ENCODE measurements at places on chromosomes 16 and 17.
A peak's percentile ranks its signal among the peaks of the same experiment; 100 is the strongest.

DNA sequence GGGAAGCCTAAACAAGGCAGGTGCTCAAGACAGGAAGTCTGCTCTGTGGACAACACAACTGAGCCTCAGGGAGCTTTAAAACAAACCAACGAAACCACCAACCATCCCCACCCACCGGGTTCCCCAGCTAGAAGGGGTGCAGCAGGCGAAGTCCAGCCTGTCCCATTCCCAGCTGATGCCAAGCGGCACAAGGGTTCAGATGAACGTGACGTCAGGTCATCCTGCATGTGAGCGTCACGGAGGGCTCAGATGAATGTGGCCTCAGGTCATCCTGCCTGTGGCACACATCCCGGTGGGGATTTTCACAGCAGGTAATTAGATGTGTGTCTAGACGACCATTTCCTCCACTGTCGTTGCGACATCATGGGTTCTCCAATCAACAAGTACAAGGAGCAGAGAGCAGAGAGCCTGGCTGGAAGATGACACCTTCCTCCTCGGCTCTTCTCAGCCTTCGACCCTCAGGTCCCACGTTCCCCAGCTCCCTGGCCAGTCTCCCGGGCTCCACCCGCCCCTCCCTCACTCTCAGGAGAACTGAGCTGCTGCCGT is 246.5 kb downstream of the FOXL1 start:
- DNase-seq = peak; percentile 66

DNA sequence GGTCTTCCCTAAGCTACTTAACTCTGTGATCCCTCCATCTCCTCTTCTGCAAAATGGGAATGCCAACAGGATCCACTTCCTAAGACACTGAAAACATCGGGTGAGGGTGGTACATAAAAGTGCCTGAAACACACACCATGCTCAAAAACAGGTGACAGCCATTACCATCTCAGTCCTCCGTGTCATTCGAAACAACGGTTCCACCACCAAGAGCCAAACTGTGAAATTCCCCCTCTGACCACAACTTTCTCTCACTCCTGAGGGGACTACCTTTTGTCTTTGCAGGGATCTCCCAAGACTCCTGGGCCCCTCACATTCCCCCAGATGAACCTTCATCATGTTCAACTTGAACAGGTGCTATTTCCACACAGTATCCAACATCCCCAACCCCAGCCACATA is 37.0 kb downstream of the NUBP1 start:
- DNase-seq = no peak

DNA sequence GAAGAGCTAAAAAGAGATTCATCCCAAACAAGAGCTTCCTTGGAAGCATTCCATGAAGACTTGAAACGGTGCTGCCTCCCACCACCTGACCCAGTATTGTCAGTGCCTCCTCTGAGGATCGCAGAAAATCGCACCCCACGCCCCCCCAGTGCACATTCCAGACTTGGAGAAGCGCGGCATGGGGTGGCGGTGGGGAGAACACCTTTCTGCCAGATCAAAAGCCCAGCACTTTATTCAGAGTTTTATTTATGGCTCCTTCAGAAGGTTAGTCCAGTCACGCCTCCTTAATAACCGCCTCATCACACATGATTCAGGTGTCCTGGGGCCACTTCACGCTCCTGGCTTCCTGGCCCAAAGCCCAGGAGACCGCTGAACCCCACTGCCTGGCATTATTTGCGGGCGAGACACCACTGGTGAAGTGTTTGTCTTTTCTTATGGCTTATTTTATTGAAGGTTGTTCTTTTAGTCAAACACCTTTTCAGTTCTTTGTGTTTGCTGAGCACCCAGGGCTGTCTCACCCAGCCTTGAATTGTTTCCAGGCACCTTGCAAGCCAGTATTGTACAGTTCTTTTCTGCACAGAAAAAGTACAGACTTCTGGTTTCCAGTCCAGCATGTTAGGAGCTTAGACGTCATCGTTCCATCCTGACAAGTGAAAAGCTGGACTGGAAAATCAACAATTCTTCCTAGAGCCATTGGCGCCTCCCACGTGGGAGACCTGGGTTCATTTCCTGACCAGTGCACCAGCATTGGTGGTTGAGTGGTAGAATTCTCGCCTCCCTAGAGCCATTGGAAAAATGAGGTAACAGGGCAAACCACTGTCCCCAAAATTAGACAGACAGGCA is 79.6 kb upstream of the CACNG5 start:
- DNase-seq = no peak

DNA sequence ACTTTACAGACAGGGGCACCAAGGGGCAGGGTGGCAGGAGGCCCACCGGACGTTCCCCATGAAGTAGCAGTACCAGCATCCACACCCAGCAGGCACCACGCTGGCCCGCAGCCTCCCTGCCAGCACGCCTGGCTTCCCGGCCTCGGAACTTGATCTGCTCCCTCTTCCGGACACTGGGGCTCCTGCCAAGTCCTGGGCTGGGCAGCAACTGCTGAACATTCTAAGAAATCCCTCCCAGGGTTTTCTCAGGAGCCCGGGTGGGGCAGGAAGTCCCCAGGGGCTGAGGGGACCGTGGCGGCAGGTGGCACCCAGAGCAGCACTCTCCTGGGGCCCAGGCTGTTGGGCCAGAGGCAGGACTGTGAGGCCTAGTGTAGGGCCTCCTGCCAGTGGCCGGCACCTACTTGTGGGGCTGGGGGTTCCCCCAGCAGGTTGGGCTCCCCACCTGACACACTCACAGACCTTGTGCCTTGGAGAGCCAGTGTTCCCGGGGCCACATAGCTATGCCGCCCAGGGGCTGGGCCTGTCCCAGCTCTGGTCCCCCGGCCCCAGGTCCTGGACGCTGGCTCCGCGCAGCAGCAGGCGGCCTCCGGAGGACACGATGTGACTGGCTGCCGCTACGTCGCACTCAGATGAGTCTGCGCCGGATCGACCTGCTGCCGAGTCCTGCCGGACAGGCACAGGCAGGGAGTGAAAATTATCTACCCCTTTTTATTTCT is 86.2 kb upstream of the CBX4 start:
- DNase-seq = peak; percentile 41

- no peak for DNase-seq
Measured at GRCh38 chr16:17590711-17591654, 120.2 kb upstream of the XYLT1 start.

- DNase-seq = peak; percentile 48
Measured at GRCh38 chr17:67759355-67760171, 41.8 kb downstream of the NOL11 start.

GRCh38 chr16:10812312-10813098 is 6.1 kb downstream of the TVP23A start:
- no peak for DNase-seq

DNA sequence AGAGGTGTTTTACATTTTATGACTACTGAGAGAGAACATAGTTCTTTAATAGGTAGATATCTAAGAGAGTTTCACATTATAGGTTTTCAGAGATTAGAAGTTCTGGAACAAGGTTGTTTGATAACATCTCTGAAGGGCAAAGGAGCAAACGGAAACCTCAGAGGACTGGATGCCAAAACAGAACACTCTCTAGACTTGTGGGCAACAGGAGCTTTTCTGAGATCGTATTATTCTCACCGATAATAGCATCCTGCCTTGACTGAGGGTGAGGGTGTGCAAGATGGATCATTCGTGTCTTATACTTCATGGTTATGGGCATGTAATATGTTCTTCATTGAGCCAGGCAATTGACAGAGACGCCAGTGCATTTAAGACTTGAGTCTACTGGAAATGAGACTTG is 234.8 kb downstream of the IRX3 start:
- DNase-seq = no peak

GRCh38 chr17:14579716-14580115 is 278.8 kb downstream of the HS3ST3B1 start:
- no peak for DNase-seq

DNA sequence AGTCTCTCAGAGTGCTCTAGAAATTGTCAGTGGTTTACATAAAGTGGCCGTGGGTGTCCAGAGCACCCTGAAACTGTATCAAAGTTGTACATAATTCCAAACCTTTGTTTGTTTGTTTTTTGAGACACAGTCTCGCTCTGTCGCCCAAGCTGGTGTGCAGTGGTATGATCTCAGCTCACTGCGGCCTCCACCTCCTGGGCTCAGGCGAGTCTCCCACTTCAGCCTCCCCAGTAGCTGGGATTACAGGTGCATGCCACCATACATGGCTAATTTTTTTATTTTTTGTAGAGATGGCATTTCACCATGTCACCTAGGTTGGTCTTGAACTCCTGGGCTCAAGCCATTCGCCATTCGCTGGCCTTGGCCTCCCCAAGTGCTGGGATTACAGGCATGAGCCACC is 24.3 kb upstream of the ADGRG1 start:
- no peak for DNase-seq

- no peak for DNase-seq
Measured at GRCh38 chr17:17017343-17018014, 24.8 kb upstream of the MPRIP start.

DNA sequence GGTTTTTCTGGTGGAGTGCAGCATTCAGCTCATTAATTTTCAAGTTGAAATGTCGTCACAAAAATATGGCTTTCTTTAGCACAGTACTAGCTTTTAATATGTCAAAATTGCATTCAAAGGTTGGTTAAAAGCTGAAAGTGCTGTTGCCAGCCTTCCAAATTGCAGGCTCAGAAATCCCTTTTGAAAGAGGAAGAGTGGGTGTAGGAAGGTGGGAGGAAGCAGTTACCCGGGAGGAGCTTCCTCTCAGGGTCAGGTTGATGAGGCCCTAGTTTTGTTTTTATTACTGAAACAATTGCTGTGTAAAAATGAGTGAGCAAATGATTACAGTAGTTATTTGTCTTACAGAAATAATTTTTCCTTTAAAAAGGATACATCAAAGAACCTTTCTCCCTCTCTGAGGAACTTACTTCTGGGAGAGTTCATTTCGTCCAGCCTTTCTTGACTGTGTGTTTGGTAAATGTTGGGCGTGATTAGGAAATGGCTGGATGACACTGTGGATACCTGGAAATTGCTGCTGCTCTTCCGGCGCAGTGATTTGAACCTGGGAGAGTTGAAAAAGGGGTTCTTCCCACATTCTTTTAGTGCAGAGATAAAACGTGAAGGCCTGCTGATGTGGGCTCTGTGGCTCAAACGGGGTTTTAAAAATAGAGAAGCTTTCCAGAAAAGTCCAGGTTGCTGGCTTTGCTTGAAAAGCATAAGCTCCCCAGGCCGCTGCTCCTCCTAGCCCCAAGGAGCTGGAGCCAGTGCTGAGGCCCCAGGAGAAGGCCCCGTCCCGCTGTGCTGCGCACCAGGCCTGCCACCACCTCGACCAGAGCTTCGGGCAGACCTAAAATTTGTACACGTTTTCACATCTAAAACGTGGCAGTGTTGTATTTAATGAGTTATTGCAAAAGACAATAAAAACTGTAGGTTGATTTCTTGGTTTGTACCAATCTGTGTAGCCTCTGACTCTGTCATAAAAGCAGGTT is 41.7 kb downstream of the SEC14L1 start:
- DNase-seq = no peak

- peak; percentile 25 for DNase-seq
Measured at GRCh38 chr17:79741751-79742588, 11.2 kb downstream of the ENPP7 start.

- no peak for DNase-seq
Measured at GRCh38 chr17:28553000-28553505, 629 bp upstream of the UNC119 start.

- no peak for DNase-seq
Measured at GRCh38 chr17:3039736-3040135, 23.7 kb downstream of the OR1D5 start.

GRCh38 chr16:69942099-69942491 is 9.0 kb upstream of the CLEC18A start:
- DNase-seq = no peak

DNA sequence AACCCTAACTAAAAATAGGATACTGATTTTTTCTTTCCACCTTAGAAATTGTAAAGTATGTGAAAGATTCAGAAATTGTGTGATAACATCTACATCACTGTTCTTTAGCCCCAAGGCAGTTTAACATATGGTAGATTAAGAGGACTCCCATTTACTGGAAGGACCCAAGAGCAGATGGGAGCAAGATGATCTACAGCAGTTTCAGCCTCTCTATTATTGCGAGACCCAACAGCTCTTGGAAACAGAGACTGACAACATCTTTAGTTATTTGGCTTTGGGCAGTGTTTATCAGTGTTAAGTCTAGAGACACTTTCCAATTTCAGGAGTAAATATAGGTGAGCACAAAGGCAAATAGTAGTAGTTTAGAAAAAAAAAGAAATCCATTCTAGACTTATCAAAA is 124.9 kb upstream of the CORO6 start:
- DNase-seq = peak; percentile 42

DNA sequence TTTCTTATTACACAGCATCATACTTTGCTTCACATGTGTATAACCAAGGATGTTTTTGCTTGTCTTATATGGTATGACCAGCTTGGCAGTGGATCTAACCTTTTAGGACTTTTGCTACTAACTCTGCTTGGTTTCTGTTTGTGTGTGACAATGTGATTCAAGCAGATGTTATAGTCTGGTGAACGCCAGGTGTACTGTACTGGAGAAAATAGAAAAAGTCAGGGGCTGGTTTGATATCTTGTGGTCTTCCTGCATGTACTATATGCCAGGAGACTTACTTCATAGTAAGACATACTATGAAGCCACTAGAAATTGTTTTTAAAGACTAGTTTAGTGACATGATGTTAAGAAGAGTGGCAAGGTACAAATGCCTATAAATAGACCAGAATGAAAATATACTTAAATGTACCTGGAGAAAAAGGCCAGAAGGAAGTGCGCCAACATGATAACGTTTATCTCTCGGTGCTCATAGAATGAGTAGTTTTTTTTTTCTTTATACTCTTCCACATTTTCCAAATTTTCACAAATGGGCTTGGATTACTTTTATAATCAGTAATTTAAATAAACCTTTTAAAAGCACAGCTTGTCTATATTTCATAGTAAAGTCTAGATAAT is 112.3 kb downstream of the PRKCA start:
- DNase-seq = no peak

DNA sequence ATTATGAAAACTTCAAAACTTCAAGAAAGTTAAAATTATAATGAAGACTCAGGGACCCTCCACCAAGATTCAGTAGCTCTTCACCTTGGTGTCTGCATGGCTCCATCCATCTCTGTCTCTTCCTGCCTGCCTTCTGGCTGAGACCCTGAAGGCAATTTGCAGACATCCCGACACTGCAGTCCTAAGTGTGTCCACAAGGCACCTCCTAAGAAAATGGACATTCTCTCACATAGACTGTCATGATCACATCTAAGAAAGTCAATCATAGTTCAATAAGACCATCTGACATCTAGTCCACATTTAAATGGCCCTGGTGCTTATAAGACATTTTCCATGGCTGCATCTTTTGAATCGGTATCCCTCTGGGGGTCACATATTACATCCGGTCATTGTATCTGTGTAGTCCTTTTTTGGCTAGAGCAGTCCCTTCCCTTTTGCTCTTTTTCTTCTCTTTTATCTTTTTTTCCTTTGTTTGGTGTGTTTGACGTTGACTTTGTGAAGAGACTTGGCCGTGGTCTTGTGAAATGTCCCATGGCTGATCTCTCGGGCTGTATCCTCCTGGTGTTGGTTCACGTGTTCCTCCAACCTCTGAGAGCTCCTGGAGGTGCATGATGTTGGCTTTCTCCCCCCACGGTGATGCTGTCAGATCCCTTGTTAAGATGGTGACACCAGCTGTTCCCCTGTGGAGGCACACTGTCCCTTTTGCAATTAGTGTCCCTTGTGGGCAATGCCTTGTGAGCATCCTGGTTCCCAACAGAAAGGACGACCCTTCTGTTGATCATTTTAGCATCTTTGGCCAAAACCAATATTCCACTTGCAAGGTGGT is 5.0 kb upstream of the TNFRSF13B start:
- no peak for DNase-seq

GRCh38 chr16:66802159-66802558 is 775 bp upstream of the TERB1 start:
- DNase-seq = no peak
